ENCODE measurements at places on chromosomes 2 and 18. TPM values are rescaled to one million over a fixed set of nuclear protein-coding genes. Genes with fewer than 3 reads are reported as not detected.
A peak's percentile ranks its signal among the peaks of the same experiment; 100 is the strongest.

DNA sequence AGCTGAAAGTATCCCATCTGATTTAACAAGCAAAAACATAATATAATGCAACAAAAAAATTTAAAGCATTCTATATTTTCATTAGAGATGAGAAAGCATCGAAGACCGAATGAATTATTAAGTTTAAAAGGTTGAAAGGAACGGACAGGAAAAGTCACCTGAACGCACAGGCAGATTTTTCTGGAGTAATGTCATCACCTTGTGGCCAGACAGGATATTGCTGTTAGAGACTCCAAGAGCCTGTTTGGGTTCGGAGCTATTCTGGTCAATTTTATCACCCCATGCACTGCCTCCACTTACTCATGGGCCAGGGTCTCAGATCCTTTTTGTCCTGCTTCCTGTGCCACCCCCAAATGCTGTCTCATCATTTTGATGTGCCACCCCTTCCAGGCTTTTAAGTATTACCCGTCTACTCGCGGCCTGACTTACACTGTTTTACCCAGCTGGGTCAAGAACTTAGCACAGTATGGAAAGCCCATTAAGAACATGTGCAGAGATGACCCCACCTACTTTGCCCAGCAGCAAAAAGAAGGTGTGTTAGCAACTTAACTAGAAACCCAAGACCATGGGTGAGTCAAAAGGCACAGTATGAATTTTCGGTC lies 27.3 kb downstream of the GKN2 start:
- no peak for DNase-seq

The CKAP2L gene
- total RNA-seq: 9.5 TPM

DNA sequence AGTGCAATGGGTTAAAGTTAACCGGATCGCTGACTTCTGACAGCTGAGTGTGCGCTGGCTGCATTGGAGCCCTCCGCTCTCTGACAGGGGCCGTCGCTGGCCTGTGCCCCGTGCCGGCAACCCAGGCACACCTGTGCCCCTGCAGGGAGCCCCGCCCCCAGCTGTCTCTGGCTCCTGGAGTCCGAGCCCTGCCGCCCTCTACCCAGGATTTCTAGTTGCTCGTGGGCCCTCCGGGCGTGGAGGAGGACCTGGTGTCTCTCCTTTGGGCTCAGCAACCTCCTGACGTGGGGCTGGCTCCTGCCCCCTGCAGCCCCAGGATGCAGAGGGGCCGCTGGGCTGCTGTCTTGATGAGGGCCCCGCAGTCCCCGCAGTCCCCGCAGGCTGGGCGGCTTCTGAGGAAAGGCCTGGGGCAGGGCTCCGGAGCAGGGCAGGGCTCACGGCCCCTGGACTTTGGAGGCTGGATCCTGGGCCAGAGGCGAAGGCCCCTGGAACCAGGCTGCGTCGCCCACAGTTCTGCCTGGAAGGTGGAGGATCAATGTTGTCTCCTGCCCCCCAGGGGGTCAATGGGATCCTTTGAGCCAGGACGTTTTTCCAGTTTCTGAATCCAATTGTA lies 172.8 kb downstream of the RNF144A start:
- DNase-seq: no peak

- DNase-seq: no peak
Measured at GRCh38 chr2:65922794-65923193, 490.4 kb upstream of the SPRED2 start.

The CSRNP3 gene
- total RNA-seq: 2.0 TPM

DNA sequence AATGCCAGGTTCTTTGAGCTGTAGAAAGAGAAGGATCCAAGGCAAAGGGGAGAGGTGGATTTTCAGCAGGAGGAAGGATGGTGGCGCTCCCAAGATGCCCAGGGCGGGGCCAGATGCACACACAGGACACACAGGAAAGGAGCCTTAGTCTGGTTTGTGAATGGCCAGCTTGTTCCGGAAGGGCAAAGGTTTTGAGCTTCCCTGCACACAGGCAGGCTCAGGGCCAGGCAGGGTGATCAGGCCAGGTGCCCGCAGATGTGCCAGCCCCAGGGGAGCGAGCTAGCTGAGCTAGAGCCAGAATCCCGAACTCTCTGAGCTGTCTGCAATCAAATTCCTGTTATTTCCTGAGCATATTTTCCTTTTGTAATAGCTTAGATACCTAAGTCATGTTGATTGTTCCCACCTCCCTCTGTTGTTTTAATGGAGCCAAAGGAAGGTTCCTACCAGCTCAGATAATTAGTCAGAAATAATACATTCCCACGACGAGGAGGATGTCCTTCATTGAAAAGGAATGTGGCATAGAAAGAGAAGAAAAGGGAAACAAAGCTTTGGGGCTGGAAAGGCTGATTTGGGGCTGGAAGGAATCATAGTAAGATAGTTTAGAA lies 13.7 kb upstream of the OTOF start:
- no peak for DNase-seq

DNA sequence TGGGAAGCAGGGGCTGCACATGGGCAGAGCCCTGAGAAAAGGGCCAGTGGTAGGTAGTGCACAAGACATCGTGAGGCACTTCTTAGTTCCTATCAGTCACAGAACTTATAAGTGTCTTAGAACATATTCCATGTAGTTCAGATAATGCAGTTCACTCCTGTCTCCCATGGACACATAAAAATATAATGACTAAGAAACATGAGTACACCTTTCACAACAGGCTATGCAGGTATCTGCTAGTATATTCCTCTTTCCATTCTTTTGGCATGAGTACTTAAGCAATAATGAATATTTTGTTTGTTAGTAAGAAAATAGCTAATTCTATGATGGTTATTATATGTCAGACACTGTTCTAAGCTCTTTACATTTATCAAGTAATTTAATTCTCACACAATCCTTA lies 808.4 kb downstream of the BCL11A start:
- DNase-seq: no peak

DNA sequence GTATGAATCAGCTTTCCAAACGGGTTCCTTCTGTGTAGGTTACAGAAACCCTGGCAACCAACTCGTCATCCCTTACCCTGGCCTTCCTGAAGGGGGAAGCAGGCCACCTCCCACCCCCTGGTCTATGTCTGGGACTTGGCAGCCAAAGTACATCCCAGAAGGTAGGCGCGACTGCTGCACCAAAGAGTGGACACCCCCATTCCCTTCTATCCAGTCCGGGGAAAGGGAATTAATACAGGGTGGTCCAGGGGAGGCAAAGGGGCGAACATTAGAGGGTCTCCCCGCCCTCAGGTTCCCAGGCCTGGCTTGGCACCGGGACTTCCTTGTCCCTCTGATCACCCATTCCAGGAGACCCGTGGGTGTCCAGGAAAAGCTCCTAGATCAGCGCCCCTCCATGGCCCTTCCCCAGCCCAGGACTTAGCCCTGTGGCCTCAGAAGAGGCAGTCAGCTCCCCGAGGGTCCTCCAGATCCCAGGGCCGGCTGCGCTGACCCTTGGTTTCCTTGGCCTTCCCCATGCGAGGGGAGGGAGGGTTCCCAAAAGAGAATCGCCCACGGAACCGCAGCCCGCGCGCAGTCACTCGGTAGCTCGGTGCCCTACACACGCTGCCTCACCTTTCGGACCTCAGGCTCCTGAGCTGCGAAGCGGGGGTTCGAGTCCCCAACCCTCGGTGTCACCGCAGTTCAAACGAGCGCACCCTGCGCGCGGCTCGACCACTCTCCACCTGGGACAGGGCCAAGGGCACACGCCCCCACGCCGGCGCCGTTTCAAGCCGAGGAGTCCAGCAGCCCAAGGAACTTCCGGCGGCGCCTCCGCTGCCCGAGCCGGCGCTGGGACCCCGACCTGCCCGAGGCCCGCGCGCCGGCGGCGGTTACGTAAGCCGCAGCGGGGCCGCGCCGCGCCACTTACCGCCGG lies at the start of gene PER2:
Gene PER2, minus strand, starts transcription at position 874 of the 913 bp plus-strand sequence. CDS start 10,674 bp downstream, outside the sequence.
- peak; percentile 69 for DNase-seq

DNA sequence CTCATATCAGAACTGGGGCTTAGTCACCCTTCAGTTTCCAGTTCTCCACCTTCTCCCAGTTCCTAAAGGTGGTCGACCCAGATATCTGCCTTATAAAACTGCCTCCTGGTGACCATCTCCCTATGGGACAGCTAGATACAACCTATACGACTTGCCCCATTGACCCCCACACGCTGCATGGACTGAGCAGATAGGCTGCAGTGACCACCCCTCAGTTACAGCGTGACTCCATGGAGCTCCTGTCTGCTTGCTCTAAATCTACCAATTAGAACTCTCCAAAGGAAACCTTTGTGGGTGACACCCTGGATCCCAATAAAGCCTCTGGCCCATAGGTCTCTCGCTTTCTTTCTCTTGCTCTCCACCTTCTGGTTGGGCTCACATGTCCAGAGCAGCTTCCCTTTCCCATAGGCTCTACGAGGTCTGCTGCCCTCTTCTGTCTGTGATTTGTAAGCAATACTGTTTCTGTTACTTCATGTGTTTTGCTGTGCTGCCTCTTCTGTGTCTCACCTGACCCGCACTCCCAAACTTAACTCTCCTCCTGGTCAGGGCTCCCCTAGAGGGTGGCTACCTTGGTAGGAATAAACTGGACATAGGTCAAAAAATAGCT lies 971.3 kb upstream of the FAM98A start:
- DNase-seq: no peak

The RBM44 gene
- total RNA-seq: 1.1 TPM

GRCh38 chr2:199460846-199461710 lies 3.3 kb upstream of the SATB2 start:
- no peak for DNase-seq

DNA sequence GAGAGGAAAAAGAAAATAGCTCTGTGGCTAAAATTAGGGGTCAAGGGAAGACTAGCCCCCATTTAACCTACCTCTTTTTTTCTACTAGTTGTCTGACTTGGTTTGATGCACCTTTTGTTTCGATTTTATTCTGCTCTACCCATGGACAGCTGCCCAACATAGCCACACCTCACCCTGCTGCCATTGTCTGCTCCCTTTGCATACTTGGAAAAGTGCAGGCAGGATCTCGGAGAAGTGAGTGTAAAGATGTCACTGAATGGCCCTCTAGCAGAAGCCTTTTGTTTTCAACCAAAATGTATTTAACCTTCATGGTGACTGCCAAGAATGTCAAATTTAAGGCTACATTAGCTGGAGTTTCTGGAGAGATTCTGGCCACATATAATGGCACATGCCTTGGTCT lies 62.9 kb downstream of the SETBP1 start:
- DNase-seq: no peak
